Foreskin fibroblast (primary cell): ENCODE measurements at places on chromosomes 11 and 22.

DNA sequence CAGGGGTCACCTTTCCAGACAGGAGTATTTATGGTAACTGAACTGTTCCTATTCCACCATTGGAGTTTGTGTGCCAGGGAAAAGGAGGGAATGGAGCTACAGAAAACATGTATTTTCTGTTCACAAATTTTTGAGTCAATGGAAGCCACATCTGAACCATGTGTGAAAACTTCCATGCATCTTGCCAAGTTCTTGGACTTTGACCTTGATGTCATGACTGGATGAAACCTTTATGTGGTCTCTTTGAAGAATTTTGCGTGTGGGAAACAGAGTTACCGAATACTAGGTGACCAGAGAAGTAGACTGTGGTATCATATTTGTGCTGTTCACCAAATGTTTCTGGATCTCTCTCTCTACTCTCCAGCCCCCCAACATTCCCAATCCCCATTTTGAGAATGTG lies 104.8 kb downstream of the CD44 start:
- DNase-seq, result no peak

DNA sequence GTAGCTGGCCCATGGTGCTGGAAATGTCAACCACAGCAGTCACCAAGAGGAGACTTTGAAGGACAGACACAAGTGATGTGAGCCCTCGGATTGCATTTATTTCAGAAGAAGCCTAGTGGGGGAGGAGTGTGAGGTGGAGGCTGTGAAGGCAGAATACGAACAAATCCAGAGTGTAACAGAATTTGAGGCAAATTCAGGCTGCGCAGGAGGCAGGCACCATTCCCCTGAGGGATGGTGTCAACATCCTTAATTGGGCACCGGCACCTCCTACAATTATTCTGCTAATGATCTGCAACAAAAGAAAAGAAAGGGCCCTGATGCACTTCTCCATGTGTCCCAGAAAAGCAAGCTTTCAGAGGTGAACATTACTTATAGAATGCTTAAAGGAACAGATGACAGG lies 32.2 kb downstream of the CWC15 start:
- DNase-seq, result no peak

GRCh38 chr22:45254789-45255278 lies 14.1 kb upstream of the KIAA0930 start:
- DNase-seq, result no peak

DNA sequence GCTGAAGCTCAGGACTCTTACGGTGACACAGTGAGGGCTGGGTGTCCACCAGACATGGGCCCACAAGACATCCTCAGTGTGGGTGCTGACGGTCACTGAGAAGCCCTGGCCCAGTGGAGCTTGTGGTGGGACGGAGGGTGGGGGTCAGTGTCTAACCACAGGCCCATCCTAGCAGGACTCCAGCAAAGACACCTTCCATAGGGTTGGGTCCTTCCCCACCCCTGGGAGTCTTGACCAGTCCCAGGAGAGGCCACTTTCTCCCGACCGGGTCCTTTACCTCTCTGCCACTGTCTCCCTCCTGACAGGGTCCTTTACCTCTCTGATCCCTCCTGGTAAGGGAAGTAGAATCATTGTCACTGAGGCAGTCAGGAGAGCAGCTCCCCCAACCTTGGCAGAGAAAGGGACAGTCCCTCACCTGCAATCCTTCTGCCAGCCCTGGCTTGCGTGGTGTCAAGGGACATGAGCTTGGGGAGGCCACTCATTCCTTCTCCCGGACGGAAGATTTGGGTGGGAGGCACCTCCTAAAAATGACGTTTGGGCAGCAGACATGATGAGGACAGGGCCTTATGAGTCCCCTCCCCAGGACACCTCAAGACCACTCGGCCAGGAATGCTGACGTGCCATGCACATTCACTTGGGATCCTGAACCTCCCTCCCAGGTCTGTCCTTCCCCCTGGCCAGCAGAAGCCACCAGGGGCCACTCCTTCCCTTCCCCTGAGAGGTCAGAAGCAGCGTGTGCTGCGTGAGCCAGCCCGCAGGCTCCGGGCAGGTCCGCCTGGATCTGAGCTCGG lies 91.5 kb upstream of the FGF3 start:
- DNase-seq, result no peak

DNA sequence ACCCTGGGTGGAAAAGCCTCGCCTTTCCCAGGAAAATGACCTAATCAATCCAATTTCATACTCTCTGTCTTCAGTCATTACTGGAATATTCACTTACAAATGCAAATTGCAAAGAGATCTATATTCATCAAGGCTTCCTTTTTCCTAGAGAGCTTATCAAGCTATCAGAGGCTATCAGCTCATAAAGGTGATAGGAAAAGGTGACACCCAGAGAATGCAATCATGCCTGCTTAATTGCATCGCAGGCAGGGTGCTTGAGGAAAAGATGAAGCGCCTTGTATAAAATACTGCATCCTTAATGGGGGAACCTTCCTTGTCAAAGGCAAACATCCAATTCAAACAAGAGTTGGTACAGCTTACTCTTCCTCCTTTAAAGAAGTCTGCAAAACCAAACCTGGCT lies 59.7 kb downstream of the SHANK2 start:
- DNase-seq, result no peak

DNA sequence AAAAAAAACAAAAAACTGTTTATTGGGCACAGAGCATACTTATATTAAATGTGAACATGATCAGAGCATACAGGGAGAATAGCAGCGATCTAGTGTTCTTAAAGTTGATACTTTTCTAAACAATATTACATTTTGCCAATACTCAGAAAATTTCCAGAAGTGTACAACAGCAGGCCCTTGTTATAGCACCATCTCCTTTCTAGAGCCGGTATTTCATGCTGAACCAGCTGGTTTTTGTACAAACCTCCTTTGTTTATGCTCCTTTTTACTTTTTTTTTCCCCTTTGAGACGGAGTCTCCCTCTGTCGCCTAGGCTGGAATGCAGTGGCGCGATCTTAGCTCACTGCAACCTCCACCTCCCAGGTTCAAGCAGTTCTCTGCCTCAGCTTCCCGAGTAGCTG lies 90.7 kb downstream of the PPP6R3 start:
- DNase-seq, result no peak

- DNase-seq, result no peak
These were observed 117.6 kb downstream of the PHF21B start for GRCh38 chr22:44892243-44892642.

DNA sequence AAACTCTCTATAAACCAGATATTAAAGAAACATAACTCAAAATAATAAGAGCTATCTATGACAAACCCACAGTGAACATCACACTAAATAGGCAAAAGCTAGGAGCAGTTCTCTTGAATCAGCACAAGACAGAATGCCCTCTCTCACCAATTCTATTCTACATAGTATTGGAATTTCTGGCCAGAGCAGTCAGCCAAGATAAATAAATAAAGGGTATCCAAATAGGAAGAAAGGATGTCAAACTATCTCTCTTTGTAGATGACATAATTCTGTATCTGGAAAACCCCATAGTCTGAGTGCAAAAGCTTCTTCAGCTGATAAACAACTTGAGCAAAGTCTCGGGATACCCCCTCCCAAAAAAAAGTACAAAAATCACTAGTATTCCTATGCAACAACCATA lies 359.8 kb downstream of the LRRC4C start:
- DNase-seq, result no peak

- peak; percentile 61 for DNase-seq
These were observed 8.7 kb upstream of the MPEG1 start for GRCh38 chr11:59221441-59221840.

DNA sequence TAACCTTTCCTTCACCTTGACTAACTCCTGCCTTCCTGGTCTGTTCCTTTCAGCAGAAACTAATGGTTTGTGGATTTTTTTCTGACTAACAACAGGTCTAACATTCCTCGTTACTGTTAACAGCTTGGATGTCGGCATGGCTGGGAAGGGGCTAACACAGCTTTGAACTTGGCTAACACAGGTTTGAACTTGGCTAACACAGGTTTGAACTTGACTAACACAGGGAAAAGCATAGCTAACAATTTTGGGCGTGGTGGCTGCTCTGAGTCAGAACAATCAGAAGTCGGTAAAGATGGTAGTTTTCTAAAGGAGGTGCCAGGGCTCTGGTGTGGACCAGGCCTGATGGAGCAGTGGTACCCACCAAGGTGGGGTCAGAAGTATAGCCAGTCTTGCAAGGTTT lies 16.1 kb downstream of the MIAT start:
- DNase-seq, result no peak

GRCh38 chr11:6653097-6653496 lies 2.5 kb downstream of the DCHS1 start:
- no peak for DNase-seq

- no peak for DNase-seq
These were observed 38.1 kb downstream of the MB start for GRCh38 chr22:35578836-35579575.
